ENCODE measurements at places on chromosomes 4 and X. TPM values are rescaled to one million over a fixed set of nuclear protein-coding genes. Genes with fewer than 3 reads are reported as not detected.

The HSFX3 gene
- not detected for total RNA-seq

The GBA3 gene
- total RNA-seq: not detected

The IGFBP7 gene
- 33.2 TPM for total RNA-seq

The F9 gene
- total RNA-seq: not detected

The TRIM75 gene
- total RNA-seq: not detected

DNA sequence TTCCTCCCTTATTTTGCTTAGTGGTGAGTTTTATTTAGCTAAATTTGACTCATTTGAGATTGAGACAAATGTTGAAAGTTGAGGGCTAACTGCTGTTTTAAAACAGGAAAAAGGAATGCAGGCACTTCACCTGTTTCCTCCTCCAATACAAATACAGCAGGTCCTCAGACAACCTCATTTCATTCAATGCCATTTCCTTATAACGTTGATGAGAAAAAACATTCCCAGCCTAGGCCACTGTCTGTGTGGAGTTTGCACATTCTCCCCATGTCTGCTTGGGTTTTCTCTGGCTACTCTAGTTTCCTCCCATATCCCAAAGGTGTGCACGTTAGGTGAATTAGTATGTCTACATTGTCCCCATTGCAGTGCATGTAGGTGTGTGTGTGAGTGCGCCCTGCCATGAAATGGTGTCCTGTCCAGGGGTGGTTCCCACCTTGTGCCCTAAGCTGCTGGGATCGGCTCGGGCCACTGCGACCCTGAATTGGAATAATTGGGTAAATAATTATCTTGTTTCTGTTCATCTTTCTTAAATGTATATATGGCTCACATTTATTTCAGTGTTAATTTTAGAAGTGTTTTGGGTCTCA lies 21.9 kb downstream of the SMAD1 start:
- no peak overlapping the region for H3K4me3 ChIP-seq
- H3K27ac ChIP-seq: no peak overlapping the region
- no peak for DNase-seq
- H3K36me3 ChIP-seq: no peaks in the 10 kb centered on the region
- no peaks in the 10 kb centered on the region for H3K27me3 ChIP-seq

DNA sequence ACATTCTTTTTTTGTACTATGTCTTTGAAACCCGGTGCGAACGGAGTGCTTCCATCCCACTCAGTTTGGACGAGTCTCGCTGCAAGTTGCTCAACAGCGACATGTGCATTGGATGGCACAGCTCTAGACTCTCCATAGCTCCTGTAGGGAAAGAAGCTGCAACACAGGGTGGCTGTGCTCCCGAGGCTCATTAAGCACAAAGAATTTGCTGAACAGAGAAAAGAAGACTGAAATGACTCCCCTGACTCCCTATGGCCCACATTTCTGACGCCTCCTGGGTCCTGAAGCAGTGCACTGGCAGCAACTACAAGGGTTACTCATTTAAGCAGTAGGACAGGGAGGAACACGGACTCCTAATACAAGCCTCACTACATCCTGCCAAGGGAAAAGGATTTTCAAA lies 127.4 kb downstream of the SH3RF1 start:
- peaks cover 2% of the 10 kb centered on the region for H3K4me1 ChIP-seq
- H3K27me3 ChIP-seq: no peaks in the 10 kb centered on the region
- H3K27ac ChIP-seq: no peak overlapping the region
- H3K36me3 ChIP-seq: peaks cover 5% of the 10 kb centered on the region
- no peak overlapping the region for H3K4me3 ChIP-seq
- DNase-seq: no peak

- no peaks in the 10 kb centered on the region for H3K27me3 ChIP-seq
- H3K4me1 ChIP-seq: no peaks in the 10 kb centered on the region
- DNase-seq: no peak
- H3K27ac ChIP-seq: no peak overlapping the region
Measured at GRCh38 chrX:31706466-31706865, 634.6 kb upstream of the FTHL17 start.

- no peak overlapping the region for H3K27ac ChIP-seq
- H3K4me1 ChIP-seq: no peaks in the 10 kb centered on the region
- H3K36me3 ChIP-seq: no peaks in the 10 kb centered on the region
- H3K4me3 ChIP-seq: no peak overlapping the region
- no peak for DNase-seq
- no peaks in the 10 kb centered on the region for H3K27me3 ChIP-seq
Measured at GRCh38 chrX:66176134-66176533, 12.1 kb downstream of the HEPH start.

GRCh38 chr4:172073590-172073989 lies 260.4 kb downstream of the GALNTL6 start:
- no peaks in the 10 kb centered on the region for H3K4me1 ChIP-seq
- H3K27me3 ChIP-seq: no peaks in the 10 kb centered on the region
- H3K36me3 ChIP-seq: no peaks in the 10 kb centered on the region
- H3K4me3 ChIP-seq: no peak overlapping the region

DNA sequence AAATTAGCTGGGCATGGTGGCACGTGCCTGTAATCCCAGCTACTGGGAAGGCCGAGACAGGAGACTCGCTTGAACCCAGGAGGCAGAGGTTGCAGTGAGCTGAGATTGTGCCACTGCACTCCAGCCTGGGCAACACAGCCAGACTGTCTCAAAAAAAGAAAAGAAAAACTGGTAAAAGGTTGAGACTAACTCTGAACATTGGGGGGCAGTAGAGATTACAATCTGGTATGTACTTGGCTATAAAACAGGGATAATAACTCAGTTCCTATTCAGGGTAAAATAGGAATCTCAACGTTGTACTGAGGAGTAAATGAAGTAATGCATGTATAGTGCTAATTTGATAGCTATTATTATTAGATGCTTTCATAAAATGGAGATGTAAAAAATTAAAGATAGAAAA lies 12.5 kb upstream of the KLF8 start:
- no peak overlapping the region for H3K4me3 ChIP-seq
- no peaks in the 10 kb centered on the region for H3K36me3 ChIP-seq
- H3K27me3 ChIP-seq: no peaks in the 10 kb centered on the region
- no peaks in the 10 kb centered on the region for H3K4me1 ChIP-seq
- no peak for DNase-seq

- H3K27ac ChIP-seq: no peak overlapping the region
- peaks cover 2% of the 10 kb centered on the region for H3K4me1 ChIP-seq
- peaks cover 19% of the 10 kb centered on the region for H3K36me3 ChIP-seq
- no peaks in the 10 kb centered on the region for H3K27me3 ChIP-seq
- no peak for DNase-seq
Measured at GRCh38 chr4:8380511-8381415, 59.8 kb downstream of the ACOX3 start.

DNA sequence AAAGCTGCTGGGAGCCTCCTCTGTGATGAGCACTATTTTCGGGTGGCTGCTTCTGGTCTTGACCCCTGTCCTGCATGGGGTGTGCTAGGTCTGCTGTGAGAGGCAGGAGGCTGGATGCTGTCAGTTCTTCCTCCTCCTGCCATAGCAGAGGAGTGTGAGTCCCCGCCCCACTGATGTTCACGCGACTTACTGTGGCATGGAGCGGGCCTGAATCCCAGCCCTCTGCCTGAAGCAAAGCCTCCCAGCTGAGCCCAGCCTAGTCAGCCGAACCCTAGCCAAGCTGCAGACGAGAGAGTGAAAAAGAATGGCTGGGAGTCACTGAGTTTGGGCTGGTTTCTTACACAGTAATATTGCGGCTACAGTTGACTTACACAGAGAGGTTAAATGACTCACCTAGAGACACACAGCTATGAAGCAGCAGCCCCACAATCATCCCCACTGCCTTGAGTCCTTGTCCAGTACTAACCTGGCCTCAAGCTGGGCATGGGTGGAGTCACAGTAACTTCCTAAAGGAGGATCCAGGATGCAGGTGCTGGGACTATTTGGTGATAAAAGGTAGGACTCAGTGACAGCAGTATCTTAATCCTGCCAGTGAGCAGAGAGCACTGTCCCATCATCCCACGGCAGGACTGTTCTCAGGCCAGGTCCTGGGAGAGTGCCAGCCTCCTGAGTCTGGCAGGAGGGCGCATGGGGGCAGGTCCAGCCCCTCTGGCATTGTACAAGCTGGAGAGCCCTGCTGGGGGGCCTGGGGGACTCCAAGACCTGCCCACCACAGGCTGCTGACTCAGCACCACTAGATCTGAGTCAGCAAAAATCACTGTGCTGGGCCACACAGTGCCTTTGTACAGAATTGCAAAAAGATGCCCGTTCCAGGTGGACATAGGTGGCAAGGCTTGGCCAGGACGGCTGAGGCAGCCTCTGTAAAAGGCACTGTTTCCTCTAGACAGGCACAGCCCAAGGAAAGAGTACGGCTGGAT lies 60.4 kb upstream of the CRMP1 start:
- no peak overlapping the region for H3K4me3 ChIP-seq
- H3K27ac ChIP-seq: no peak overlapping the region
- no peaks in the 10 kb centered on the region for H3K36me3 ChIP-seq
- no peaks in the 10 kb centered on the region for H3K4me1 ChIP-seq

GRCh38 chr4:120266602-120267001 lies 200.0 kb upstream of the MAD2L1 start:
- H3K4me1 ChIP-seq: no peaks in the 10 kb centered on the region
- no peak overlapping the region for H3K27ac ChIP-seq
- H3K4me3 ChIP-seq: no peak overlapping the region
- H3K36me3 ChIP-seq: no peaks in the 10 kb centered on the region
- DNase-seq: no peak

DNA sequence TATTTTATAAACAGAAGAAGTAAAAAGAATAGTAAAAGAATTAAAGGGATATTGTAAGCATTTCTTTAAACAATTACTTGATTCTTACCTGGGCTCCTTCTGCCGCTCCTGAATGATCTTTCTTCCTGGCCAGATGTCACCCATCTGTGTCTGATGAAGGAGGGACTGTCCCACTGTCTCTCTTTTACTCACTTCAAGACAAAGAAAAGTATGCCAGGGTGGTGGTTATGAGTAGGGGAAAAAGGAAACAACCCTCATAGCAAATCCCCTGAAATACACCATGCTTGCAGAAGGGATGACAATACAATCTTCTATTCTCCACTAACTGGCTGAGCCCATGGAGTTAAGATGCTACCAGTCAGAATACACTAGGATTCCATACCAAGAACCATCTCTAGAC lies 31.1 kb downstream of the SYTL4 start:
- DNase-seq: no peak
- no peak overlapping the region for H3K27ac ChIP-seq
- no peak overlapping the region for H3K4me3 ChIP-seq
- no peaks in the 10 kb centered on the region for H3K4me1 ChIP-seq

- H3K4me3 ChIP-seq: no peak overlapping the region
- no peaks in the 10 kb centered on the region for H3K36me3 ChIP-seq
- no peaks in the 10 kb centered on the region for H3K4me1 ChIP-seq
- no peak for DNase-seq
- H3K27me3 ChIP-seq: no peaks in the 10 kb centered on the region
- no peak overlapping the region for H3K27ac ChIP-seq
Measured at GRCh38 chr4:27233531-27233930, 372.9 kb downstream of the STIM2 start.

DNA sequence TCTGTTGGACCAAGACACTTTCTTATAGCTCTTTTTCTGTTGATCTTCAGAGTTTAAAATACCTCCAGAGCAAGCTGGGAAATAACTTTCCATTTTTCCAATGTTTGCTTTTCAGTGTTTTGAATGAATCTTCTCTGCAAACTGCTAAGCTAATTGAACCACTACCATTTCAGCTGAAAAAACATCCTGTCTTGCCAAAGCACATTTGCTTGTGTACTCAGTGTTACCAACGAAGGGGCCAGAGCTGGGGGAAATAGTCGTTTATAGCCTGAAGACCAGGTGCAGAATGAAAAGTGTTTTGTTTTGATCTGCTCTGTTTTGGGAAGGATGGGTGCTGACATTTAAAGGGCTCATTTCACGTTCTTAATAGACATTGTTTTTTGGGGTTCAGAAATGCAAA lies 88.4 kb upstream of the CLNK start:
- no peak for DNase-seq
- no peaks in the 10 kb centered on the region for H3K36me3 ChIP-seq
- H3K27ac ChIP-seq: no peak overlapping the region
- no peaks in the 10 kb centered on the region for H3K27me3 ChIP-seq
- no peaks in the 10 kb centered on the region for H3K4me1 ChIP-seq

- no peak for DNase-seq
- no peak overlapping the region for H3K4me3 ChIP-seq
- no peak overlapping the region for H3K27ac ChIP-seq
Measured at GRCh38 chrX:110276778-110277177, 41.1 kb downstream of the AMMECR1 start.

DNA sequence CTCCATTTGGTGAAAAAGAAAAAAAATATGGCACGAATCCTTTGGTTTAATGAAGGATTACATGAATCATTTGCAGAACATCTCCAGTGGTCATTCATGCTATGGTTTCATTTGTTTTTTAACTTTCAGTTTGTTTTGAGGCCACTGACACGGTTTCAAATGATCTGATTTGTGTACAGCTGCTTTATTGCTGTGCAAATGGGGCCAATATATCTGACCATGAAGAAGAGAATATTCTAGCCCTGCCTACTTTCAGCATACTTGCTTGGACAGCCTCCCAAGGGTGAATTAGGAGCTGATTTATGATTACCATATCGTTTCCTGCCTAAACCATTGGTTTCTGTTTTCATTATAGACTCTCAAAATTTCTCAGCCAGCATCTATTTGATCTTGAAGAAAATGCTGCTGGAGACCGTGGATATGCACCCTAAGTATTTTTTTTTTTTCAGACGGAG lies 30.7 kb downstream of the SPARCL1 start:
- DNase-seq: peak; percentile 47
- no peaks in the 10 kb centered on the region for H3K4me1 ChIP-seq
- H3K4me3 ChIP-seq: peak overlapping the region; percentile 29
- no peaks in the 10 kb centered on the region for H3K27me3 ChIP-seq
- H3K36me3 ChIP-seq: no peaks in the 10 kb centered on the region

DNA sequence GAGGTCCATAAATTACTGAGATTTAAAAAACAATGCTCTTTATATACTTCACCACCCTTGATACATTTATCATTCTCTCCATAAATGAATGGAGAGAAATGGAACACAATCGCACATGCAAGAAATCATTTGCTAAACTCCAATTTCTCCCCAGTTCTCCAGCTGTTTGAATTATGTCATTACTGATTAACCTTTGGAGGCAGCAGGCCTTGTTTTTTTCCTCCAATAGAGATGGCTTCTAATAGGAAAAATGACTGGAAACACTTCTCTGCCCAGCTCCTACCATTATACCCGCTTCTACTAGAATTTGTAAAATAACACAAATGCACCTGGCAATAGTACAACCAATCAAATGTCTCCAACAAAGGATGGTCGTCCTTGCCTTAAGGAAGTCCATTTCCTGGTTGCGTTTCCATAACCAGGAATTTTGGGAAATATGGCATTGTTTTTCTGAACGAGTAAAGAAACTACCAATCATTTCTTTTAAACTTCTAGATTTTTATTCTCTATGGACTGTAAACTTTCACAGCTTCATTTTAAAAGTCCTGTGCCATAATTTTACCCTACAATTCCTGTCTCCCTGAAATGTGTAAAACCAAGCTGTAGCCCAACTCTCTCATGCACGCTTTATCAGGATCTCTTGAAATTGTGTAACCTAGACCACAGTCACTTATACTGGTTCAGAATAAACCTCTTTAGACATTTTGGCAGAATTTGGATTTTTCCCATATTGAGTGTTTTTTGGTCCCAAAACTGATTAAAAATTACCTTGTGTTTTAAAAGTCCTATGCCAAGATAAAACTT lies 60.1 kb downstream of the APBB2 start:
- no peaks in the 10 kb centered on the region for H3K36me3 ChIP-seq
- H3K4me3 ChIP-seq: no peak overlapping the region
- no peaks in the 10 kb centered on the region for H3K27me3 ChIP-seq
- H3K27ac ChIP-seq: no peak overlapping the region

Data from IMR-90 (cell line).